ENCODE measurements at places on chromosomes 7 and 10.

DNA sequence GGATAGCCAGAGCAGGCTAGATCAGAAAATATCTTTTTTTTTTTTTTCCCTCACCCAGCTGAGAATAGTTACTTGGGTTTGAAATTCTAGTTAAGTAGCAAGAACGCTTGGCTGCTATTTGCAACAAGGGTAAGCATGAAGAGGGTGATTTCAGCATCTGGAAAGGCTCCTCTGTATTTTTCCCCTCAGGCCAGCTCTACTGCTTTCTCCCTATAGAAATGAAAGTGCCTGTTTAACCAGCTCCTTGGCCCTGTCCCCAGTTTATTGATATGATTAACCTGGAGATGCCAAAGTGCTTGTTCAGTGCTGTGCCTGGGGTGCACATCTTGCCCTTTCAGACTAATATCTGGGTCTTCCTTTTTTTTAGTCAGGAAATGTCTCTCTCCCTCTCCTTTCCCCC is 37.1 kb downstream of the AP3M1 start:
- no peak for DNase-seq

DNA sequence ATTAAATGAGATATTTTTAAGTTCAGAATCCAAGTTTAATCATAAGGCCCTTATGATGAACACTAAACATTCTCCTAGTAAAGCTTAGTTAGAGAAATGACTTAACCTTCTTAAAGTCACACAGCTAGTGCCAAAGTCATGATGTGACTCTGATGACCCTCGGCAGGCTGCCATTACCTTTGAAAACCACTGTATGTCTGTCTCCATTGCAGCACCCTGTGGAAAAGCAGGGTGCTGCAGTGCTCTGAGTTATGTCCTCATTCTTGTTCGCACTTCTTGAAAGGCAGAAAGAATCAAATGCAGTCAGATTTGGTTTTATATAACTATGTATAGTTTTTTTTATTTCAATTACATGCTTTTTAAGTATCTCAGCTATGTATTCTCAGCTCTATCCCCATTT is 105.0 kb downstream of the PHTF2 start:
- DNase-seq = no peak

GRCh38 chr10:108443636-108444035 is 1279.1 kb upstream of the SORCS1 start:
- DNase-seq = no peak

- no peak for DNase-seq
Measured at GRCh38 chr7:24828891-24829661, 71.8 kb upstream of the GSDME start.

GRCh38 chr10:100614429-100615095 is 78.8 kb downstream of the HIF1AN start:
- DNase-seq = no peak

- no peak for DNase-seq
Measured at GRCh38 chr10:6074489-6075301, 12.5 kb upstream of the IL2RA start.

DNA sequence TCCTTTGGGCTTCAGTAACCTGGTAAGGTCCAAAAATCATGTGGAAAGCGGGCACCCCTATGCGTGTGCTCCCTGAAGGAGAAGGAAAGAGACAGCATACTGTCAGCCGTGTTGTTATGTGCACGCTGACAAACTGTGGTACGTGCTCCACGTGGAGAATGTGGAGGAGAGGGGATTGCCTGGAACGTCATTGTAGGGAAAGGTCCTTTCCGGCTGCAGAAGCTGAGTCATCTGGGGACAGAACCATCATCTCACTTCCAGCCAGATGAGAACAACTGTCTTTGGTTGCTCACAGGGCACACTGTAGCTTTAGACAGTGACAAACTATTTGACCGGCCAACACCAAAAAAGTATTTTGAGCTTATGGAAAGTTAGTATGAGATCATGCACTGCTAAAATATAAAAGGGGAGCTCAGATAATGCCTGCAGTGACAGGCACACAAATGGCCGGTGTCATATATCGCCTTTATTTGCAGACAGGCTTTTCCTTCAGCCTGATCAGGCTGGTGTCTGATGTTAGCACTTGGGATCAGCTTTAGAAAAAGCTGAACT is 38.8 kb upstream of the GRB10 start:
- DNase-seq = no peak

DNA sequence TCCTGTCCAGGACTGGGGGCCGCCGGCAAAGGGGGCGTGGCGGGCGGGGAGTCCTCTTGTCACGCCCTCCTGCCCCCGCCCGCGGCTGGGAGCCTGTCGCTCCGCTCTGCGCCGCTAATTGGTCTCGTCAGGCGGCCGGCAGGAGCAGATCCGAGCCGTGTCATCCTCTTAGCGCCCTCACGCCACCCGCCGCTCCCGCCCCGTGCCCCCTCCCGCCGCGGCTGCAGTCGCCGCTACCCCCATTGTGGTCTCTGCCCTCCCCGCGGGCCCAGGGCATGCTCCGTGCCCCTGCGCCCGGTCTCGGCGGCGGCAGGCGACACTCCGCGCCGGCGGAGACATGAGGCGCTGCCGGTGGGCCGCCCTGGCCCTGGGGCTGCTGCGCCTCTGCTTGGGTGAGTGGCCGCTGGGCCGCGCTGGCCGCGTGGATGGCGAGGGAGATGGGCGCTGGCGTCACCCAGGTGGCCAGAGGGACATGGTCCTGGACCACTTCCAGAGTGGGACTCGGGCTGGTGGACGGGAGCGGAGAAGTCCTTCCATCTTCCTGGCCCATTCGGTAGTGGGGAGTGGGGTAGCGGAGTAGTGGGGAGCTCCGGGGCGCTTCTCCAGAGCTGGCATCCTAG is at the start of gene CDHR1:
TSS of gene CDHR1 (plus strand) at position 114 of the 620 bp plus-strand sequence. CDS start at position 338, 224 bp downstream.
- peak; percentile 55 for DNase-seq

DNA sequence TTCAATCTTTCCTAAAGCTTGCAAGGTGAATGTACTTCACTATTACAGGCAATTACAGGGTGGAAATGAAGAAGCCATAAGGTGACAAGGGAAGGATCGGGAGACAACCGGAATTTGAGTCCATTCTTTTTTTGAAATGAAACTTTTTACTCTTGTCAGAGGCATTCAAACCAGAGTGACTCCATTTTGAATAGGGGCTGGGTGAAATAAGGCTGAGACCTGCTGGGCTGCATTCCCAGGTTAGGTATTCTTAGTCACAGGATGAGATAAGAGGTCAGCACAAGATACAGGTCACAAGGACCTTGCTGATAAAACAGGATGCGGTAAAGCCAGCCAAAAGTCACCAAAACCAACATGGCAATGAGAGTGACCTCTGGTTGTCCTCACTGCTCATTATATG is 363.3 kb downstream of the TYW1 start:
- no peak for DNase-seq

DNA sequence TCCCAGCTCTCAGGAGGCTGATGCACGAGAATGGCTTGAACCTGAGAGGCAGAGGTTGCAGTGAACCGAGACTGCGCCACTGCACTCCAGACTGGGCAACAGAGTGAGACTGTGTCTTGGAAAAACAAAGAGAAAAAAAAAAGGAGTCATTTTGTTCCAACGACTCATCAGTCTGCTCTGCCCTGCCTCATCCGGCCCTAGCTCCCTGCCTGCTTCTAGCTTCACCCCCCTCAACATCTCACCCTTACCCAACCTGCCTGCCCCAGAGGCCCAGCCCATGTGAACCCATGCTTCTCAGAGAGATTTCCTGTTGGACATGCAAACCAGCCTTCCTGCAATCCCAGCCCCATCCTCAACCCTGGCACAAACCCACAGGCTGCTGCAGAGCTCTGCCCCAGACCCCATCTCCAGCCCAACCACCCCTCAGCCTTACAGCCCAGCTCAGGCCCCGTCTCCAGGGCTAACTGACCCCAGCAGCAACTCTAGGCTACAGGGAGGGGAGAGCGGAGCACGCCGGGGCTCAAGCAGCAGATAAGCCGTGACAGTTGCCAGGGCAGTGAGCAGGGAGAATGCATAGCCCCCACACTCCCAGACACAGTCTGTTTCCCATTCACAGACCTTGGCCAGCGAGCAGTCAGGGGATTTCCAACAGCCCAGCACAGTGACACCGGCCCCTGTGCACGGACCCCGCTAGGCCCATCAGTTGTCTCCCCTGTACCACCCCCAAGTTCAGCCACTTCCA is 86.0 kb upstream of the KCTD7 start:
- DNase-seq = no peak

DNA sequence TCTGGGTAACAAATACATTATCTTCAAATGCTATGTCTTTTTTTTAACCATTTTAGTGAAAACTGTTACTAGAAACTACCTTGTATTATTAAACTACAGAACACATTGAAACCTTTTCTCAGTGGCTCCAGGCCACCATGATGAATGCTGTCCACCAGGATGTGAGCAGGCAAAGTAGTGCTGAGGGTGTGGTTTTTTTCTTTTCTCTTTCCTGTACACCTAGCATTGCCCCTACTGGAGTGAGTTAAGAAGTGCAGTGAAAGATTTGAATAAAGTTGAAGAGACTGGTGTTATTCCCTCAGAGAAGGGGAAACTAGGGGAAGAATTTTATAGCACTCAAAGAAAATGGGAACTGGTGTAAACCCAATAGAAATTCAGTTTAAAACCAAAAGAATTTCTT is 120.0 kb upstream of the SAMD8 start:
- no peak for DNase-seq
